ENCODE measurements at places on chromosomes 2 and 18.

DNA sequence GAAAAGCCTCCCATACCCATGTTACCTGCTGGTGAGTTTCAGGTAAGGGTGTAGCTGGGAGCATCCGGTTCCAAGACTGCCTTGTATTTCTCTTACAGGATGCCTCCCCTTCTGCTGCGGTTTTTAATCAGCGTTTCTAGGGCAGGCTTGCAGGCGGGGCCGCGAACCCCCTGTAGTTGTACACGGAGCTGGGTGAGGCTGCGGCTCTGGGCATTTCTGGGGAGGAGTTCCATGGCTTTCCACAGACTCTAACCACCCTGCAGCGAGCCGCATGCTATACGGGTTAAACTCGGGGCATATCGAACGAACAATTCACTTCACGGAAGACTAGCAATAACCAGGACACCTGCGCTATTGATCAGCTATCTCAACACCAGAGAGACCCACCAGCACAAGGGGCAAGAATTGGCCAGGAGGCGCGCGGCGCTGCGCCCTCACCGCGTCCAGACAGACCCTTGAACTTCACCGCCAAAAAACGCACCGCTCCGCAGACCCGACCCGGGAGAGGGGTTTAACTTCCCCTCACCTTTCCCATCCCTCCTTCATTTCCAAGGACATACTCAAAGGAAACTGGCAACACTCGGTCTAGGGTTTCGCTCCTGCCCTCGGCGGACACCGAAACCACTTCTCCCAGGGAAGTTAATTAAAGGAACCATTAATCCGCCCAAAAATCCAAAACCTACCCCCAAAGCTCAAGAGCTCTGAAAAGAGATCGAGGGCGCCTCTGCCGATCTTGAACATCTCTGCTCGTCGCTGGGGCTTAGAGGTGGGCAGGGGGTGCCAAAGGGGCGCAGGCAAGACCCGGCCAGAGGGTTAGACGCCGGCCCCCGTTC is 909 bp downstream of the TGFA start:
- DNase-seq: no peak

- no peak for DNase-seq
Observed at GRCh38 chr18:53991805-53992204, 232.7 kb downstream of the MBD2 start.

DNA sequence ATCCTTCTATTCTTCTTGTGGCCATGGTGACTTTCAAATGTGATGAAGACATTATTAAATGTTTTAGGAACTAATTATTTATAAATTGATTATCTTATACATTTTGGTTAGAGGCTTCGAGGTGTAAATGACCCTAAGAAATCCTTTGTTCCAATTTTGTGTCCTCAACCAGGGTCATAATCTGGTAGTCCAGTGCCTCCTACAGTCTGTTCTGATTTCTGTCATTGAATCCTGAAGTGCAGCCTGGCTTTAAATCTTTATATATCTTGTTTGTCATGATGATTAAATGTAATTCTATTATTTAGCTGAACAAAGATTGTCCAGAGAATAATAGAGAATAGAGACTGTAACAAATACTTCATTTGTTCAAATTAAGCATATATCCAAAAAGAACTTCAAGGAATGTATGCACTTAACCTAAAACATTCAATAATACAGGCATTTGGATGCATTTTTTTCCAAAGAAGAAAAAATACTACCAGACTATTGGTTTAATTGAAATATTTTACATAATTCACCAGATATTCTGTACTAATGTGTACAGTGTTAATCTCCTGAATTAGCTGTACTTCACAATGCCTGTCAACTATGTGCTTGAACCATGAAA is 89.8 kb downstream of the PRPF40A start:
- DNase-seq: no peak

DNA sequence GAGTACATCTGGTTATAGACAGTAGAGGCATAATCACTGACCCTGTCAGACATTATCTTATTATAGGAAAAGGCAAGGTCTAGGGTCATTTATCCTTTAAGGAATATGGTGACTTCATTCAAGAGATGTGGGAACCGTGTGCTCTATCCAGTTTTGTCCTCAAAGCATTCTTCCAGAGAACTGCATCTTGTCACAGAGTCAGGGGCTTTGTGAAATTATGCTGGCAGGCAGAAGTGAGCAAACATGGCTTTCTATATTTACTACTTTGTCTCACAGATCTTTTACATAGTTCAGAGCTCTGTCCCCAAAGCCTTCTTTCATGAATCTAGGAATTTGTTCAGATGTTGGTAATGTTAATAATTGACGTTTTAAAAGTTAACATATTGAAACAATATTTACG is 177.4 kb downstream of the ASXL3 start:
- DNase-seq: no peak

DNA sequence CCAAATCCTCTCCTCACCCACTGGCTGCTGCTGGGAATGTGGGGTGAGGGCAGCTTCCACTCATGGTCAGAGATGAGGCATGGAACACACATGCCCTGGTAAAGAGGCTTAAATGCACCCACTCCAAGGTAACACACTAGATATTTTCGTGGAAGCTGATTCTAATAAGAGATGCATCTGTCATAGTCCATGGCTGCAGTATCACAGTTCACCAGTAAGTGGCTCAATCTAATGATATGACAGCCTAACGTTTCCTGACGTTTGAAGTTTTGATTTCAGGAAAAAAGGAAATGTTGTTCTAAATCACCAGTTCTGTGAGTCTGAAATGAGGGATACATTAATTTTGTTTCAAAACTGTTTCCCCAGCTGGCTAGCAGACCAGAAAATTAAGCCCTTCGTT is 38.2 kb downstream of the LCT start:
- no peak for DNase-seq

DNA sequence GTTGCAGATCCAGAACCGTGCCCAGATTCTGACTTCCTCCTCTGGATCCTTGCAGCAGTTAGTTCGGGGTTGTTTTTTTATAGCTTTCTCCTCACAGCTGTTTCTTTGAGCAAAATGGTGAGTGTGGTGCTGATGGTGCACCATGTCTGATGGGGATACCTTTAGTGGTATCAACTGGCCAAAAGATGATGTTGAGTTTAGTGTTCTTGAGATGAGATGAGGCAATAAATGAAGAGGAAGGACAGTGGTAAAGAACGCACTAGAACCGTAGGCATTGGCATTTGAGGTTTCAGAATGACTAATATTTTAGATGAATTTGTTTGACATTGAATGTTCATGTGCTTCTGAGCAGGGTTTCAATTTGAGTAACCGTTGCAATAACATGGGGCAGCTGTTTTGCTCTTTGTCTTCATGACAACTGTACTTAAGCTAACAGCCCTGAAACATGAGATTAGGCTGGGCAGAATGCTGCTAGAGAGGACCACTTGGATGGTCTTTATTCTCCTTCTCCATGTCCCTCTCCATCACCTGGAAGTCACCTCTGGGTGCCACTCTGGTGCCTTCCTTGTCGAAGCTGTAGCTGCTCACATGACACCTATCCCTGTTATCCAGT is 3.9 kb downstream of the CTLA4 start:
- DNase-seq: no peak

- DNase-seq: no peak
Observed at GRCh38 chr2:189164746-189165145, 14.8 kb downstream of the COL5A2 start.

- DNase-seq: no peak
Observed at GRCh38 chr18:6039055-6039454, 143.7 kb upstream of the TMEM200C start.

GRCh38 chr2:129911363-129912065 is 68.0 kb upstream of the RAB6C start:
- DNase-seq: no peak

GRCh38 chr2:54207666-54208195 is 48.3 kb downstream of the TSPYL6 start:
- DNase-seq: no peak
